ENCODE measurements at places on chromosomes 7 and 10.

DNA sequence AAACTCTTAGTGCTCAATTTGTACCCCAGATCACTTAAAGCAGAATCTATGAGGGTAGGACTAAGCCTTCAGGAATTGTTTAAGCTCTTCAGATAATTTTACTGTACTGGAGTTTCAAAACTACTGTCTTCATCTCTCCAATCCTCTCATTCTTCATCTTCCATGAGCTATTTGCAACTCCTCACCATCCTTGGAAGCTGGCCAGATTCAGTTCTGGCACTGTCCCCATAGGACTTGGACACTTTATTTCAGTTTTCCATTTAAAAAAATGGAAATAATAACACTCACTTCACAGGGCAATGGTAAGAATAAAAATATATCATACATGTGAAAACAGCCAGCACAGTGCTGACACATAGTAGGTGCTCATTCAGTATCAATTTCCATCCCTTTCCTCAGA, 74.6 kb downstream of the PPP1R17 start:
- H3K27me3 ChIP-seq: no peaks in the 10 kb centered on the region
- ATAC-seq: no peak
- H3K4me3 ChIP-seq: no peak overlapping the region

DNA sequence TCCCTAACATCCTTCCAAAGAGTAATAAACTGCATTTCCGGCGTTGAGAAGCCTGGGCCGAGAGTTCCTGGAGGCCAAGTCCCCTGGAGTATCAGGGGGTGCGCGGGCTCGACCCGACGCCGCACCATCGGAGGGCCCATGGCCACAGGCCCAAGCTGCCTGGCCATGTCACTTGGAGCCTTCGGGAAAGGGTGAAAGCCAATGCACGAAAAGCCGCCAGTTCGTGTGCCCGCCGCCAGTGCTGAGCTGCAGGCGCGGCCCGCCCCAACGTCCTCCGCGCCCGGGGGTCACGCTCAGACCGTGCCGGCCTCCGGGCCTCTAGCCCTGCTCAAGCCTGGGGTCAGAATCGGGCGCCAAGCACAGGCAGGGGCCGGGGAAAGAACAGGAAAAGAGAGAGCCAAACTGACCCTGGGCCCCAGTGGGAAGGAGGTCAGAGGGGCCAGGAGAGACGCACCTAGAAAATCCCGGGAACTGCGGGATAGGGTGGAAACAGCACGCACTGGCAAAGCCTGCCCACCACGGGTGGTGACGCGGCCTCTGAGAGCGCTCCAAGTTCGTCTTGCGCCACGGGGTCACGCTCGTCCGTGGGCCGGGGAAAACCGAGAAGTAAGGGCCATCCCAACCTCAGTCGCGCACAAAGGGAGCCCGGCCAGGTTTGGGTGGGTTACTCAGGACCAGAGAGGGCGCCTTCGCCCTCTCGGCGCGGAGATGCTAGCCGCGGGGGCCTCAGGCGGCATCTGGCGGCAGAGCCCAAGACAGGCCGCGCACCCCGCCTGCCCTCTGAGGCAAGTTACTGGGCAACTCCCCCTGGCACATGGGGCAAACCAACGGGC, 4.2 kb upstream of the EBF3 start:
- peaks cover 65% of the 10 kb centered on the region for H3K27me3 ChIP-seq
- no peaks in the 10 kb centered on the region for H3K36me3 ChIP-seq
- peaks cover 10% of the 10 kb centered on the region for H3K4me1 ChIP-seq

DNA sequence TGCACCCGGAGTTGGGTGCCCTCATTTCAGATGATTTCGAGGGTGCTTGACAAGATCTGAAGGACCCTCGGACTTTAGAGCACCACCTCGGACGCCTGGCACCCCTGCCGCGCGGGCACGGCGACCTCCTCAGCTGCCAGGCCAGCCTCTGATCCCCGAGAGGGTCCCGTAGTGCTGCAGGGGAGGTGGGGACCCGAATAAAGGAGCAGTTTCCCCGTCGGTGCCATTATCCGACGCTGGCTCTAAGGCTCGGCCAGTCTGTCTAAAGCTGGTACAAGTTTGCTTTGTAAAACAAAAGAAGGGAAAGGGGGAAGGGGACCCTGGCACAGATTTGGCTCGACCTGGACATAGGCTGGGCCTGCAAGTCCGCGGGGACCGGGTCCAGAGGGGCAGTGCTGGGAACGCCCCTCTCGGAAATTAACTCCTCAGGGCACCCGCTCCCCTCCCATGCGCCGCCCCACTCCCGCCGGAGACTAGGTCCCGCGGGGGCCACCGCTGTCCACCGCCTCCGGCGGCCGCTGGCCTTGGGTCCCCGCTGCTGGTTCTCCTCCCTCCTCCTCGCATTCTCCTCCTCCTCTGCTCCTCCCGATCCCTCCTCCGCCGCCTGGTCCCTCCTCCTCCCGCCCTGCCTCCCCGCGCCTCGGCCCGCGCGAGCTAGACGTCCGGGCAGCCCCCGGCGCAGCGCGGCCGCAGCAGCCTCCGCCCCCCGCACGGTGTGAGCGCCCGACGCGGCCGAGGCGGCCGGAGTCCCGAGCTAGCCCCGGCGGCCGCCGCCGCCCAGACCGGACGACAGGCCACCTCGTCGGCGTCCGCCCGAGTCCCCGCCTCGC, at the start of gene EGFR:
TSS of gene EGFR (plus strand) at position 657 of the 830 bp plus-strand sequence. CDS start 261 bp downstream, outside the sequence.
- H3K27ac ChIP-seq: no peak within 1 kb of the TSS
- H3K4me3 ChIP-seq: peak within 1 kb of the TSS; percentile 36
- peak; percentile 40 for ATAC-seq
- H3K4me1 ChIP-seq: no peaks in the 10 kb centered on the region

- H3K4me1 ChIP-seq: peaks cover 8% of the 10 kb centered on the region
- H3K4me3 ChIP-seq: no peak overlapping the region
- H3K27ac ChIP-seq: no peak overlapping the region
- H3K27me3 ChIP-seq: peaks cover 18% of the 10 kb centered on the region
- H3K36me3 ChIP-seq: peaks cover 6% of the 10 kb centered on the region
Measured at GRCh38 chr7:25857376-25858067, 294.5 kb upstream of the NFE2L3 start.

GRCh38 chr7:95323410-95324129, 762 bp downstream of the PON1 start:
- peaks cover 13% of the 10 kb centered on the region for H3K27me3 ChIP-seq
- no peak for ATAC-seq
- H3K27ac ChIP-seq: no peak overlapping the region
- no peaks in the 10 kb centered on the region for H3K36me3 ChIP-seq
- H3K4me3 ChIP-seq: no peak overlapping the region

DNA sequence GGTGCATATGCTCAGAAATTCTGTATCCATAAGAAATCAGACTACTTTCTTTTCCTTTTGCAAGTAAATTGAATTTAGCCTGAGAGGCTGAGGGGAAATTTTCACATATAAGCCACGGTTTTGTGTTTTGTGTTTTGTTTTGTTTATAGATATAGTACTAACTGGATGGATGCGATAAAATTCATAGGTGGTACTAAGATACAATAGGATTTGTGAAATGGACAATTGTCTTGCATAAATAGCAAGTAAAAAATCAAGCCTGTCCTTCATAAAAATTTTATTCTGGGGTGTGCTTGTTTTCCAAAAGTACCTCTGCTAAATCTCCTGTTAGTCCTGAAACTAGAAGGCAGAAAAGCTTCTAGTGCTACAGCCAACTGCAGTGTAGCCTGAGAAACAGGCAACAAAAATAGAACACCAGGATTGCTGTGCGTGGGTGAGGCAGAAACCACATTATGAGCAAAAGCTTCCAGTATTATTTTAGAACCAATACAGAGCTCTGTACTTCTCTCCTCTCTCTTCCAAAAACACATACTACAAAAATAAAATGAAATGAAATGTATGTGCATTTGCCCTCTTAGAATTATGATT, 634 bp upstream of the HDAC9 start:
- H3K4me3 ChIP-seq: peak overlapping the region; percentile 80
- peaks cover 39% of the 10 kb centered on the region for H3K4me1 ChIP-seq
- H3K27ac ChIP-seq: peak overlapping the region; percentile 88
- peak; percentile 46 for ATAC-seq

- H3K27me3 ChIP-seq: peaks cover 19% of the 10 kb centered on the region
- no peaks in the 10 kb centered on the region for H3K36me3 ChIP-seq
- ATAC-seq: no peak
- H3K4me3 ChIP-seq: no peak overlapping the region
Measured at GRCh38 chr10:86951184-86951761, 6.1 kb downstream of the MMRN2 start.

- H3K36me3 ChIP-seq: no peaks in the 10 kb centered on the region
- H3K27ac ChIP-seq: no peak overlapping the region
- H3K4me3 ChIP-seq: no peak overlapping the region
- peaks cover 8% of the 10 kb centered on the region for H3K27me3 ChIP-seq
- ATAC-seq: no peak
Measured at GRCh38 chr7:156402255-156402654, 238.3 kb upstream of the RNF32 start.

- ATAC-seq: no peak
- no peak overlapping the region for H3K4me3 ChIP-seq
- H3K27ac ChIP-seq: no peak overlapping the region
- H3K27me3 ChIP-seq: peaks cover 19% of the 10 kb centered on the region
Measured at GRCh38 chr10:51658000-51658399, 41.4 kb downstream of the CSTF2T start.

DNA sequence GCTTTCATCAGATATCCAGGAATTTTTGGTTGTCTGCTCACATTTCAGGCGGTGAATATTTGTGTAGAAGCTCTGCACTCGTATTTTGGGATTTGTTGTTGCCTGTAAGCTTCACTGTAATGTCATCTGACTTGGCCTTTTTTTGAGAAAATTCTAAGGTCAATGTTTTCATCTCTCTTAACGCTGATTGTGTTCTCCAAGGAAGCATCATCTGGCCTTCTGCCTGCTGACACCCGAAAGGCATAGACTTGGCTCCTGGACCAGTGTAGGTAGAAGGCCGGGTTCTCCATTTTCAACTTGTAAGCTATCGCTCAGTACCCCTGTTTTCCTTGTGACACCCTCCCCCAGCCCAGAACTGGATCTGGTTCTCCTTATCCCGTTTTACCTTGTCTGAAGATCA, 44.2 kb downstream of the SLC13A1 start:
- H3K36me3 ChIP-seq: no peaks in the 10 kb centered on the region
- no peaks in the 10 kb centered on the region for H3K27me3 ChIP-seq
- H3K4me3 ChIP-seq: no peak overlapping the region
- no peak overlapping the region for H3K27ac ChIP-seq
- H3K4me1 ChIP-seq: no peaks in the 10 kb centered on the region

DNA sequence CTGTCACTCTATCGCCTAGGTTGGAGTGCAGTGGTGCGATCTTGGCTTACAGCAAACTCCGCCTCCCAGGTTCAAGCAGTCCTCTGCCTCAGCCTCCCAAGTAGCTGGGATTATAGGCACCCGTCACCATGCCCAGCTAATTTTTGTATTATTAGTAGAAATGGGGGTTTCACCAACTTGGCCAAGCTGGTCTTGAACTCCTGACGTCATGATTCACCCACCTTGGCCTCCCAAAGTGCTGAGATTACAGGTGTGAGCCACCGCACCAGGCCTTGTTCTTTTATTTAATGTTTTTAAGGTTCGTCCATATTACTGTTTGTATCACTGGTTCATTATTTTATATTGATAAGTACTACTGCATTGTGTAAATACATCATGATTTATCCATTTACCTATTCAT, 10.2 kb upstream of the ITGA8 start:
- no peak overlapping the region for H3K27ac ChIP-seq
- H3K36me3 ChIP-seq: no peaks in the 10 kb centered on the region
- no peak for ATAC-seq
- H3K4me1 ChIP-seq: no peaks in the 10 kb centered on the region
- no peaks in the 10 kb centered on the region for H3K27me3 ChIP-seq

DNA sequence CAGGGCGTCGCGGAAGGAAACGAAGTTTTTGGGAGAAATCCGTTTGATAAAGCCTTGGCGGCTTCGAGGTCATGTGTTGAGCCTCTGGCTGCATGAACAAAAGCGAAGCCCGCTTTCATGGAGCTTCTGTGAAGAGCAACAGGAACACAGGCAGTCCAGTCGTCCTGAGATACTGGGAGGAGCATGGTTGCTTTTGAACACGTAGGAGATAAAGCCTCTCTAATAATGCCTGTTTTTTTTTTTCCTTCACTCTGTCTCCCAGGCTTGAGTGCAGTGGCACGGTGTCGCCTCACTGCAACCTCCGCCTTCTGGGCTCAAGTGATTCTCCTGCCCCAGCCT, 473 bp upstream of the ZNF32 start:
- H3K27me3 ChIP-seq: no peaks in the 10 kb centered on the region
- H3K36me3 ChIP-seq: peaks cover 26% of the 10 kb centered on the region
- peak overlapping the region; percentile 92 for H3K27ac ChIP-seq
- ATAC-seq: no peak
- peak overlapping the region; percentile 98 for H3K4me3 ChIP-seq
- H3K4me1 ChIP-seq: peaks cover 21% of the 10 kb centered on the region

GRCh38 chr10:43204943-43205671, 61.8 kb downstream of the RASGEF1A start:
- no peaks in the 10 kb centered on the region for H3K27me3 ChIP-seq
- peak; percentile 55 for ATAC-seq
- H3K36me3 ChIP-seq: no peaks in the 10 kb centered on the region
- H3K4me3 ChIP-seq: no peak overlapping the region
- H3K27ac ChIP-seq: no peak overlapping the region
- peaks cover 9% of the 10 kb centered on the region for H3K4me1 ChIP-seq

GRCh38 chr10:110170142-110170971, 37.0 kb upstream of the MXI1 start:
- peaks cover 91% of the 10 kb centered on the region for H3K27me3 ChIP-seq
- peaks cover 36% of the 10 kb centered on the region for H3K4me1 ChIP-seq
- ATAC-seq: no peak
- no peaks in the 10 kb centered on the region for H3K36me3 ChIP-seq

DNA sequence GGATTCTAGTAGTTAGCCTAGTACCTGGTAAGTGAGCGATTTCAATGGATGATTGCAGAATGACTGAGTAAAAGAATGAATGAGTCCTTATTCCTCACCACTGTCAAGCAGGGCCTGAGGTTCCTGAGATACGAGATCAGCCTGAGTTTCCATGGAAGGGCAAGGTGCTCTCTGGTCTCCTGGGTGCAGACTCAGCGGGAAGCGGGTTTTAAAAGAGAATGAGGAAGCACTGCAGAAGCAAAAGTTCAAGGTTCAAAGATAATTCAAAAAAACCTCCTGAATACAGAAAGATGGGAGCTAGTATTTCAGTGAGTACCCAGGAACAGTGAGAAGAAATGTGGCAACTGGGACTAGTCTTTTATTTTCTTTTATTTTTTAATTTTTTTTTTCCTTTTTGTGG, 4.3 kb downstream of the ZNF3 start:
- no peak for ATAC-seq
- H3K36me3 ChIP-seq: peaks cover 61% of the 10 kb centered on the region
- no peak overlapping the region for H3K4me3 ChIP-seq
- H3K27ac ChIP-seq: no peak overlapping the region

- peak overlapping the region; percentile 20 for H3K27ac ChIP-seq
- H3K36me3 ChIP-seq: peaks cover 13% of the 10 kb centered on the region
- H3K27me3 ChIP-seq: no peaks in the 10 kb centered on the region
- peaks cover 6% of the 10 kb centered on the region for H3K4me1 ChIP-seq
- H3K4me3 ChIP-seq: peak overlapping the region; percentile 8
Measured at GRCh38 chr7:1117321-1117928, 29.5 kb downstream of the GPER1 start.

GRCh38 chr10:60816628-60817397, 38.5 kb downstream of the CDK1 start:
- no peaks in the 10 kb centered on the region for H3K27me3 ChIP-seq
- H3K36me3 ChIP-seq: no peaks in the 10 kb centered on the region
- H3K27ac ChIP-seq: no peak overlapping the region
- no peak overlapping the region for H3K4me3 ChIP-seq
- peak; percentile 78 for ATAC-seq

DNA sequence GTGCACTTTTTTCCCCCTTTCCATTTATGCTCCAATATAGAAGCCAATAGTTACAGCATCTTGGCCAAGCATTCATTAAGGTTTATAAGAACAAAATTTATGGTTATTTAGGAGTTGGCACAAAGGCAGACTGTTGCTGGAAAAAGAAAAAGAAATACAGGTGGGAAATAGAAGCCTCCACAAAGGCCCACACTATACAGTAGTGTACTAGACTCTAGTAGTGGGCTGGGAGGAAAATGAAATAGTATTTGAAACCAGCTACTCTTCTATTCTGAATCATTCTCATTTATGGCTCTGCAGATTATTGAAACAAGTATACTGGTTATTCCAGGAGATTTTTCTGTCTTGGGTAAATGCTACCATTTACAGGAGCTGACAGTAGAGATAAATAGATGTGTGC, 80.9 kb upstream of the CDK6 start:
- H3K36me3 ChIP-seq: no peaks in the 10 kb centered on the region
